Esophagus muscularis mucosa (tissue), 4 donors: ENCODE measurements at places on chromosomes 11 and 22.

GRCh38 chr11:118659314-118659952 is 20.0 kb downstream of the TREH start:
- peak; percentile 97 for DNase-seq

DNA sequence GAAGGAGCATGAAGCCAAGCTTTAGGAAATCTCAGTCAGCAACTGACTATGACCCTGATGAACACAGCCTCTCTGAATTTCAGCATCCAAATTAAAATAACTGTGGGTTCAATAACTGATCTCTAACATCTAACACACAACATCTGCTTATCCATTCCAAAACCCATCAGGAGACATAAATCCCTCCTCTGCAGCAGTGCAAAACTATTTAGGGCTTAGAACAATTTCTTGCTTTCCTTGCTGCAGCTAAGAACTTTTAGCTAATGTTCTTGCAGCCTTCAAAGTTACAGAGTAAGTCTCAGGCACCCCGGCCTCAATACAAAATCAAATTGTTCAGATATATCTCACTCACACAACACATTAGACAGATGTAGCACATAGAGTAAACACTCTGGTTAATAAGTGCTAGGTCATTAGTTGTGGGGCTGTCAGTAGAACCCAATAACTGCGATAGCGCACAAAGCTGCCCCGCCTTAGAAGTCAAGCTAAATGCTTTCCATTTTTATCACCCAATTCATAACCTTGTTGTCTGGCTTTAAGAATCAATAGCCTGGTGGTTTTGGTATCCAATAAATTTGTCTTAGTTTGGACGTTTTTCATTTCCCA is 139.6 kb downstream of the LARGE1 start:
- no peak for DNase-seq

GRCh38 chr11:35239471-35240075 is 100.6 kb downstream of the CD44 start:
- no peak for DNase-seq

GRCh38 chr11:135001581-135001980 is 589.5 kb upstream of the B3GAT1 start:
- DNase-seq: peak; percentile 64

DNA sequence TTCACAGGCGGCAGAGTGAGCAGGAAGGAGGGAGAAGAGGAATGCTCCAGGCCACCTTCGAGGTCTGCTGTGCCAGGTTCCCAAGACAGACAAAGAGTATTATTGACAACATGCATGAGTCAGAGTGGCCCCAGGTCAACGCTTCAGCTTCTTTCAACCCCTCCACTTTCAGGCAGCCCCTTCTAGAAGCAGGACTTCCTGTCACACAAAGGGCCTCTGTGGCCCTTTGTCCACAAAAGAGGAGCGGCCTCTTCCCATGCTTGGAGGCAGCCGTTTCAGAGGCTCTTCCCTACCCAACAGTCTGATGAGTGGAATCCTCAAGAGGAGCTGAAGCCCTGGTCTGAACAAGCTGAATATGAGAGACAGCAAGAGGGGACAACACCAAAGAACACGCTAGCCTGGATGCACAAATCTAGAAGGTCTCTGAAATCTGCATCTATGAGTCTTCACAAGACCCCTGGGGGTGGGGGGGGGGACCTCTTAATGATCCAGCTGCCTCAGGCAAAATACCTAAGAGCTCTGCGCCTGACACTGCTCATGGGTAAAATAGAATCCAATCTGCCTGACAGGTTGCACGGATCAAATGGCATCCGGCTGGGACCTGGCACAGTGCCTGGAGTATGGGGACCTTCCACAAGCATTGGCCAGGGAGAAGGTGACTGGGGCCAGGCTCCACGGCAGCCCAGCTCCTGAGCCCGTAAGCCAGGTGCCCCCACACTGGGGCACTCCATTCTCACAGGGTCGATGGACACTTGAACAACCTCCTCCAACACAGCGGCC is 67.5 kb downstream of the PACSIN2 start:
- no peak for DNase-seq
